SK-MEL-5 (cell line): ENCODE measurements at places on chromosomes 7 and 10.

DNA sequence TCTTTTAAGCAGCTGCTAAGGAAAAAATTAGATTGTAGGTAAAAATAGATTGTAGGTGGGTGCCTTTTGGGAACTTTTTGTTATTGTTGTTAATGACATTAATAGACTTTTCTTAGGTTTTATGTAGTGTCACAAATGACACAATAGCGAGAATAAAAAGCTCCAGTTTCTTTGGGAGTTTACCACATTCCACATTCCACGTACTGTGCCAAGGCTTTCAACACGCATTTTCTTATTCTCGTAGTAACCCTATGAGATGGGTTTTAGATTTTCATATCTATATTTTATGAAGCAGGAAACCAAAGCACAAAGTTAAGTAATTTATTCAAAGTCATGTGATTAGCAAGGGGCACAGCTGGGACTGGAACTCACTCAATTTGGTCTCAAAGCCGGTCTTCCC, 103.8 kb downstream of the XRCC2 start:
- DNase-seq, result no peak

DNA sequence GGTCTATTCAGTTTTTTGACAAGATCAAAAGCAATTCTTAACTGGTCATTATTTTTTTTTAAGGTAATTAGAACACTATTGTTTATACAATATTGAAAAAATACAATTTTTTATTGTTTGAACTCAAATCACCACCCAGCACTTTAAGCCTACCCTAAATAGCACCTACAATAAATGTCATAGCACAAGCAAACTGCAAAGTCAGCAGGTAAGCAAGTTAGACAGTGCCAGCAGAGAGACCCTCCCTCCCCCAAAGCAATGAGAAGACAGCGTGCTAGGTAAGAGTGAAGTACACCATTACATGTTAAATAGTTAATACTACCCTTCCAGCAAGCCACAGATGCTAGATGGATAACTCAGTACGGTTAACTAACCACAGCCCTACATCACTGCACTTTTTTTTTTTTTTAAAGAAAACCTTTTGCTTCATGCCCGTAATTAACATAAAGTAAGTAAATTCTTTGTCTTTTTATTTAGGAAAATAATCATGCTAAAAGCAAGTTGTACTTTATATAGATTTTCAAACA, 120.0 kb downstream of the UBE2H start:
- DNase-seq, result no peak

DNA sequence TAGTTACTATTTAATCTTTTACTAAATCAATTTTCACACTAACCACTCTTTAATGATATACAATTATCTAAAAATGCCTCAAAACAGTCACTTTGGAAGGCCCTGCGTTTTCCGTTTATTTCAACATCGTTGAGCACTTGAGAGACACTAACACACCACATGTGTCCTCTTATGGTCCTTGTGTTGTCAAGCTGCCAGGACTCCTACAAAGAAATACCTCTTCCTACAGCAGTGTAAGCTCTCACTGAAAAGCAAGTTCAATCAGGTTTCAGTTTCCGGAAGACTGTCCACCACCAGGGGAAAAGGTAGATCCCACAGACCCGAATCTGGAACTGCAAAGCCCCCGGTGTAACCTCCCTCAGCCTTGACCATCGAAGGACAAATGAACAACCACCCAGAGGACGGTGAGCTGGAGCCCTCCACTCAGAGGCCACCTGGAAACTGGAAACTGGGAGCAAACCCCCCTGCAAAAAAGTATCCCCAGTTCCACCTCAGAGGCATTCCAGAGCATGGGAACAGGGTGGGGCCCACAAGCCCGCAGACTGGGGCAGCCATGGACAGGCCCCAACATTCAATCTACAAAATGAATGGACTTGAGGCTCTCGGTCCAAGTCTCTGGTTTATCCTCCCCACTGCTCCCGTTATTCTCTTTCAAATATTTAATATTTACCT, 37.6 kb downstream of the KCNH2 start:
- DNase-seq, result no peak

DNA sequence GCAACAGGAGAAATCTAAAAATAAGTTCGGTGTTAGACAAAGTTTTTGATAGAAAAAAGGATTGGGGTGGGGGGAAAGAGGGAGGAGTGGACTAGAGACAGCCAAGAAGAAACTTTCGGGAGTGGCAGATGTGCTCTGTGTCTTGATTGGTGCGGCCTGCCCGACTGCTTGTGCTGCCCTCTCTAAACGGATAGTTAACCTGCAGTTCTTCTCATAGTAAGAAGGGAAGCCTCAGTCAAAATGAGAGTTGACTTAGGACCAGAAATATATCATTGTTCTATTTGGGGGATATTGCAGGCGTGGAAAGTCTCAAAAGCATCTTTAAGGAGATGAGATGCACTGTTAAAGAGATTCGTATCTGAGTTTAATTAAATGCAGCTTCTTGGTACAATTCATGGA, 39.3 kb downstream of the UBE3C start:
- no peak for DNase-seq

GRCh38 chr7:24700521-24701260, 56.6 kb downstream of the GSDME start:
- no peak for DNase-seq

DNA sequence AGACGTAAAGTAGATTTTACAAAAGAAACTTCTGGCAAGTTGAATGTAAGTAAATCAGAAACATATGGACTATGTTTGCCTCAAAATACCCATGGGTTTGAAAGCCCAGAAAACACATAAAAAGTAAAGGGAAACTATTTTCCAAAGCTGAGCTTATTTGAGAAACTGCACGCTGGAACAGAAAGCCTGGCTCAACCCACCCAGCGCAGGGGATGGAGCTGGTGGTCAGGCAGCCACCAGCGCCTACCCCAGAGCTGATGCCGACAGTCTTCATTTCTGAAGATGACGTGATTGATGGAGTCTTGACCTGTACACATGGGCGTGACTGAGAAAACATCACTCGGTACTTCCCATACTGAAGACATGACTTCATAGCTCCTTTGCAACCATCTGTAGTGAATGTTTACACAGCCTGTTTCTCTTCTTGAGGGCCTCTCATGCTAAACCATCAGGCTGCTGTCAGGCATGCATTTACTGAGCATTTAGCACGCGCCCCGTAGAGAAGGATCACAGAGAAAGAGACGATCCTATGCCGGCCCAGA, 232.6 kb upstream of the AUTS2 start:
- DNase-seq, result no peak

GRCh38 chr7:33841031-33841430, 64.3 kb upstream of the BMPER start:
- no peak for DNase-seq

- DNase-seq, result peak; percentile 82
Observed at GRCh38 chr7:2670720-2671391, 17.1 kb upstream of the AMZ1 start.

DNA sequence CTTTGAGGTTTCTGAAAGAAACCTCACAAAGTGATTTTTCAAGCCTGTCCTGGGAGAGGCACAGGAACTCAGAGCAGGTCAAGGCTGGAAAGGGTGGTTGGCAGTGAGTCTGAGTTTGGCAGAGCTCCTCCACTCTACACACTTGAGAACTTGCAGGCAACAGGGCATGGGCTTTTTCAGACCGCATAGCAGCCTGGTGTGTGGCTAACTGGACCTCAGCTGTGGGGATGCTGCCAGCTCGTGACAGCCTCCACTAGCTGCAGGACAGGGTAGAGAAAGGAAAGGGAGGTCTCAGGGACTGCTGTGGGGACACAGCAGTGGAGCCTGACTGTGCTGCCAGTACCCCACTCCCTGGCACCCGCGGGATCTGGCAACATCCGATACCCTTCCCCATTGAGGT, 2.6 kb downstream of the CDHR1 start:
- no peak for DNase-seq

- no peak for DNase-seq
Observed at GRCh38 chr10:123561141-123561440, 105.1 kb upstream of the GPR26 start.

GRCh38 chr7:91940572-91941341, at the start of gene AKAP9:
Gene AKAP9, plus strand, starts transcription at chr7:91940862. Its CDS starts 238 bp downstream, at chr7:91941100.
- peak; percentile 89 for DNase-seq

DNA sequence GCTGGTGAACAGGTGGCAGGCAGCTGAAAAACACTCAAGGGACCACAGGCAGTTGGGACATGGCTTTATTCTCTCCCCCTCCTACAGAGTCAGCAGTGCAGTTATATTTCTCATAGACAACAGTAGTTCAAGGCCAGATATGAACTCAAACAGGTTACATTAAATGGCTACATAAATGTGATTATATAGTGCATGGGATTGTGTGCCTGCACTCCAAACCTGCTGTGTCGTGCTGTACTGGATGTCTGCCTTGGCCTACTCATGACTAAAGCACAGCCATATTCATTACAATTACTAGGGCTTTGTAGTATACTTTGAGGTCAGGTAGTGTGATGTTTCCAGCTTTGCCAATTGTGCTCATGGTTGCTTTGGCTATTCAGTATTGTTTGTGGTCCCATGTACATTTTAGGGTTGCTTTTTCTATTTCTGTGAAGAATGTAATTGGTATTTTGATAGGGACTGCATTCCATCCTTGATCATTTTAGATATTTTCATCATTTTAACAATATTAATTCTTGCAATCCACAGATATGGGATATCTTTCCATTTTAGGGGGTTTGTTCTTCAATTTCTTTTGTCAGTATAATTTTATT, 393.6 kb downstream of the CNTNAP2 start:
- DNase-seq, result no peak

DNA sequence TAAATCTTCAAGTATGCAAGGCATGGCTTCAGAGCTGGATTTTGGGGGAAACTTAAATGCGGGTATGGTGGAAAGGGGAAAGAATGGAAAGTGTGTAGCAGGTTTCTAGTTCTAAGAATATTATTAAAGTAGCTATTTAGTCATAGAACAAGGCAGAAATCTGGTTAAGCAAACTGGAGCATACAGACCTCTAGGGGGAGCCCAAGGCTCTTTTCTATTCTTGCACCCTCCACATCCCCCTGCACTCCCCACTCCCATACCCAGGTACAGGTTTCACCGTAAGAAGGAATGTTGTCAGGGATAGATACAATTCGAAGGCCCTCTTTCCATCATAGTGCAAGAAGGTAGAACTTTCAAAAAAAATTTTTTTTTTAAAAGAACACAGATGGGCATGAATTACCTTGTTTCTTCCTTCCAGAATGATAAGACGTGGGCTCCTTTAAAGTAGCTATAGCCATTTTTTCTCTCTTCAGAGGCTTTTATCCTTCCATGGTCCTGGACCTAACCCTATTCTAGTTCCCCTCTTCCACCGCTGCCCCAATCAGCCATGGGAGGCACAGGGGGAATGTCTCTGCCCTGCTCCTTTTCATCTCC, 41.5 kb upstream of the SMIM30 start:
- DNase-seq, result peak; percentile 78
